Heart left ventricle (tissue), 16 donors: ENCODE measurements at places on chromosomes 13 and 19. TPM values are rescaled to one million over a fixed set of nuclear protein-coding genes. Genes with fewer than 3 reads are reported as not detected.

Gene TEX29
- 0.43 TPM for total RNA-seq

Gene FAM124A
- 8.5 TPM for total RNA-seq

Gene ZSCAN4
- not detected for total RNA-seq

Gene OR7A5
- not detected for total RNA-seq
